ENCODE measurements at places on chromosomes 5 and 9.
A peak's percentile ranks its signal among the peaks of the same experiment; 100 is the strongest.

DNA sequence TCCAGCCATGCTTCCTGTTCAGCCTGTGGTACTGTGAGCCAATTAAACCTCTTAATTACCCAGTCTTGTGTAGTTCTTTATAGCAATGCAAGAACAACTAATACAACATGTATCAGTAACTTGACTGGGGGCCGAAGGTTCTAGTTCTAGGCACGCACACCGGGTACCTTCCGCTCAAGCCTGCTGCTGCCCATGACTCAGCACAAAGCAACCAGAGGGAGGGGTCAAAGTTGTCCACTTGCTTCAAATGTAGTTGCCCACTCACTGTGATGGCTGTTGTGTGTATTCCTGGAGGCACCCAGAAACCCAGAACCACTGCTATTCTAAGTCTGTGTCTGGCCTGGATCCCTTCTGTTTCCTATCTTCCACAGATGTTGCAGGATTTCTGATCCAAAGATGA lies 222.6 kb downstream of the FRMD3 start:
- no peak for DNase-seq

- DNase-seq = no peak
Measured at GRCh38 chr5:157785801-157786200, 42.3 kb downstream of the LSM11 start.

DNA sequence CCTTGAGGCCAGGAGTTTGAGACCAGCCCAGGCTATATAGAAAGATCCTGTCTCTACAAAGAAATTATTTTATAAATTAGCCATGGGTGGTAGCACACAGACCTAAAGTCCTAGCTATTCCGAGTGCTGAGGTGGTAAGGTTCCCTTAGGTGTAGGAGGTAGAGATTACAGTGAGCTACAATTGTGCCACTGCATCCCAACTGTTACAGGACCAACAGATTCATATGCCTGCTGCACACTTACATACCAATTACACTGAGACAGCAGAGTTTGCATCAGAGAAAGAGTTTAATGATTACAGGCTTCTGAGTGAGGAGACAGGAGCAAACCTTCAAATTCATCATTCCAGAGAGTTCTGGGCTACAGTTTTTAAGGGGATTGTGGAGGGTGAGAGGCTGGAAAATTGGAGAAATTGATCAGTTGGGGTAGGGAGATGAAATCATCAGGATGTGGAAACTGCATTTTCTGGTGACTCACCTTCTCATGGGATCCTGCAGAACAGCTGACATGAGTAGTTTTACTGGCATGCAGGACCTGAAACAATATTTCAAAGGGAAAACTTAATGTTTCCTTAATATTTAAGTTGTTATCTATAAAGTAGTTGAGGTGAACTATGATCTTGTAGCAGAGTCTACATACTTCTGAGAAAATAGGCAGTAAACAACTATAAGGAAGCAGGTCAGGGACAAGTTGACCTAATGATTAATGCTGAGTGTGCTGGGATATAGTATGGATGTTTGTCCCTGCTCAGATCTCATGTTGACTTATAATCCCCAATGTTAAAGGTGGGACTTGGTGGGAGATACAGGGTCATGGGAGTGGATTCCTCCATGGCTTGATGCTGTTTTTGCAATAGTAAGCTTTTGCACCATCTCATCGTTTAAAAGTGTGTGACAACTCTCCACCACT lies 54.7 kb downstream of the ANXA2R start:
- peak; percentile 88 for DNase-seq

DNA sequence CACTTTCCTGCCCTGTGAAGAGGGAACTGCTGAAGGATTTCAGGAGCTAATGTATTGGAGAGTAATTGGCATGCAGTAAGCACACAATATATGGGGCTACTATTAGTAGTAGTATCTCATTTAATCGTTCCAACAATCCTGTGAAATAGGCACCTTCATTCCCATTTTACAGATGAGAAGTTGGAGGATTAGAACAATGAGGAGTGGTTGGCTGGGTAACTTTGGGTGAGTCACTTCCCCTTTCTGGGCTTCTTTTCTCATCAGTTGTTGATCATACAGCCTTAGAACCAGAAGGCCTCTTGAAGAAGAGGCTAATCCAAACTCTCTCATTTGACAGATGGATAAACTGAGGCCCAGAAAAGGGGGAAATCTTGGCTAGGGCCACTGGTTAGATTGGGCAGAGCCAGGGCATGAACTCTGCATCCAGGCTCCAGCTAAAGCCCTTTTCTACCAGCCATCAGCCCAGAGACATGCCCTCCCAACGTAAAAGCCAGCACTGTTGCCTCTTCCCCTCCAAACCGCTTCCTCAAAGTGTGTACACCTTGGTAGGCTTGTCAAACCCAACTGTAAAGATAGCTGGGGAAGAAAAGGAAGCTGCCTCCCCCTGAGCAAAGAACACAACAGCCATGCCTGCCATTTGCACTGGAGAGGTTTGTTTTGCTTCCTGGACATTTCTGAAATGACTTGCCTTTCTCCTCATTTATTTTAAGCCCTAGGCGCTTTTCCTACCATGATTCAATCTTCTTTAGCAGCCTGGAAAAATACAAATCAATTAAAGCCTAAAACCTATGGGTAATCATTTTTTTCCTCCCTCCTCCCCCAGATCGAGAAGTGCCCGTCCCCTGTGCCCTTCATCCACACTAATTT lies 992 bp downstream of the SPACA9 start:
- no peak for DNase-seq

DNA sequence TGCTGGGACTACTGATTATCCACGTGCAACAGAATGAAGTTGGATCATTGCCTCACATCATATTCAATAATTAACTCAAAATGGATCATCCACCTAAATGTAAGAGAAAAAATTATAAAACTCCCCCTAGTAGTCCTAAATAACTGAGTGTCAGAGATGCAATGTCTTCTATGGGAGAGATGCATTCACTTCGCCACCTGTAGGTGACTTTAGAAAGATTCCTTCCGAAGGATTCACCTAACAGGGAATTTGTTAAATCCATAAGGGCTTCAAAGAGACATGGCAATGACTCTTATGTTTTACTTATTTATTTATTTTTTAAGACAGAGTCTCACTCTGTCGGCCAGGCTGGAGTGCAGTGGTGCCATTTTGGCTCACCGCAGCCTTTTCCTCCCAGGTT lies 526.0 kb downstream of the MTRR start:
- DNase-seq = no peak

GRCh38 chr9:115237385-115237998 lies 119.5 kb upstream of the TNC start:
- no peak for DNase-seq

DNA sequence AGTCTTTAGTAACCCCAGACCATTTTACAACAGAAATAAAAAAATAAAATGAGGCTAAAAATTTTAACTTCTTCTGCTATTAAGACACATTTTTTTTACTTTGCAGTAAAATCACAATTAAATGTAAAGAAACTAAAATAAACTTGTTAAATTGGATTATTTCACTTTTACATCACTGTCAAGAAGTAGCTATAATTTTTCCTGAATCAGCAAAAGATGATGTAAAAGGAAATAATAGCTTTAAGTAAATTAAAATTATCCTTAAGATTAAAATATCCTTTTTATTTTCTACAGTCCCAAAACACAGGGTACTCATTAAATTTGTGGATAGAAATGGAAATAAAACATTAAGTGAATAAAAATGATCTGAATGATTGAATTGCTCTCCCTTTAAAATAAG lies 44.5 kb downstream of the TMEM232 start:
- no peak for DNase-seq

DNA sequence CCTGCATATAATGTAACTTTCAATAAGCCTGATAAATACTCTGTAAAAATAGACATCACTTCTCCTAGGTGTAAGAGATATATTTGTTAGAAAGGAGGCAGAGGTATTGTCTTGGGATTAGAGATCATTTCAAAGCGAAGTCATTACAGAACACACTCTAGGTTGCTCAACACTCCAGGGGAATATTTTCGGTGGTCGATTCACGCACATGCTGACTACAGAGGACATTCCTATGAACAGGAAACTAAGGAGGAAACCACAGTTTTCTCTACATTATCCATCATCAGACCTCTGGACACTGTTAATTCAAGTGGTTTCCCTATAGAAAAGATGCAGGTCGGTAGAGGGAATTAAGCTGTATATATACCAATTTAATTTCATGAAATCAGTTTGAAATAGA lies 370.0 kb downstream of the NDUFS4 start:
- no peak for DNase-seq

GRCh38 chr9:7936163-7936562 lies 136.6 kb upstream of the DMAC1 start:
- DNase-seq = no peak

GRCh38 chr9:99140685-99141314 lies 35.9 kb downstream of the TGFBR1 start:
- DNase-seq = peak; percentile 58

DNA sequence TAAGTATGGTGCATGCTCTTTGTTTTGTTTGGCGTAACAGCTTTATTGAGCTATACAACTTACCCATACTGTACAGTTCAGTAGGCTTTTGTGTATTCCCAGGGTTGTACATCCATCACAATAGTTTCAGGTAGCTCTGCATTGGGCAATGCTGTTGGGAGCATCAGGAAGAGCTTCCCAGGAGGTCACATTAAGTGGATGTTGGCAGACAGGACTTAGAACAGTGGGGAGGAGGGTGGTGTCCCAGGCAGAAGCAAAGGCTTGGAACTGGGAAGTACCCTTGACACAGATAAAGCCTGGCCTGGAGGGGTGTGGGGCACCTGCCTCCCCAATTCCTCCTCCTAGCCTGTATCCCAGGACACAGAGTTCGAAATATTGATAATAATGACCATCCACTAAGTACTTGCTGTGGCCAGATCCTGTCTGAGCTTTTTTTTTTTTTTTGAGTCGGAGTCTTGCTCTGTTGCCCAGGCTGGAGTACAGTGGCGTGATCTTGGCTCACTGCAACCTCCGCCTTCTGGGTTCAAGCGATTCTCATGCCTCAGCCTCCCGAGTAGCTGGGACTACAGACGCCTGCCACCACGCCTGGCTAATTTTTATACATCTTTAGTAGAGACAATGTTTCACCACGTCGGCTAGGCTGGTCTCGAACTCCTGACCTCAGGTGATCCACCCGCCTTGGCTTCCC lies 1.3 kb downstream of the BBLN start:
- DNase-seq = no peak

- no peak for DNase-seq
Measured at GRCh38 chr9:14405176-14405706, 91.3 kb upstream of the NFIB start.

DNA sequence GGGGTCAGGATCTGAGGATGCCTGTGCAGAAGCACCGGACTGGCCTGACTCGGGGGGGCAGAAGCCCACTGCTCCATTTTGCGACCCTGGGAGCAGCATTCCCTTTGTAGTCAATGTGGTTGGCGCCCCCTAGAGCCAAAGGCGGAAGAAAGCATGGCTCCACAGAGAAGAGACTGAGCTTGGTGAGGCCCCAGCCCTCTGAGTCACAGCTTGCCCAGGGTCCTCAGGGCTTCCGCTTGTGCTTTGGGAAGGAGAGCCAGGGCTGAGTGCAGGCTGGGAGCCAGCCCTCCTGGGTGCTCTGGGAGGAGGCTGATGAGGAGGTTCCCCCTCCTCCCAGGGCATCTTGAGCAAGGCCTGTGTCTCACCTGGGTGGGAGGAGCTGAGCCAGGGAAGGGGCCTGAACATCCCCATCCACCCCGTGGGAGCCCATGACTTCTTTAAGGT lies 5.5 kb upstream of the AQP3 start:
- peak; percentile 98 for DNase-seq

DNA sequence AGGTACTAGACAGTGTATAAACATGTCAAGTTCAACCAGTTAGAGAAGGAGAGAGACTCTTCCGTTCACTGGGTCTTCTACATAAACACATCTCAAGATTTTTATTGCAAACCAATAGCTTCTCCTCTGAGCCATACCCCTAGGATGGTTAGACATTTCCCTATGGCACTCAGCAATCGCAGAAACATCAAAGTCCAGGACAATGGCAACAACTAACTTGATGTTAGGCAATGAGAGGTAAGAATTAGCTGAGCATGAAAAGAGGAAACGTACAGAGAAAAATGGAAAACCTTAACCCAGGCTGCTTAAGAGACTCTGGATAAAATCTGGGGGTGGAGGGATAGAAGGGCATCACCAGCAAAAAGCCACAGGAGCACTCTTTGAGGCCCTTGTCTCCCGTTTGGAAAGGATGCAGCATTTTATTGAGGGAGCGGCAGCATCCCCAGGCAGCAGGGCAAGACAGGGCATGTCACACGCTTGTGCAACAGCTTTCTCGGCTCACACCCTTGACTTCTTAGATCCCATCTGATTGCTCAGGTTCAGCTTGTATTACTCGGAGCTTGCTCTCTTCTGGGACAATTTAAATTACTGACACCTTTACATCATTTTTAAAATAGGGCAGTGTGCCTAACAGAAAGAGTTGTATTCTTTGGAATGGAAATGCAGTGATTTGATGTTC lies 8.6 kb upstream of the PSAT1 start:
- peak; percentile 96 for DNase-seq

- no peak for DNase-seq
Measured at GRCh38 chr5:74085782-74086181, 459.8 kb downstream of the ARHGEF28 start.

- peak; percentile 92 for DNase-seq
Measured at GRCh38 chr9:98192503-98193335, at the start of gene CORO2A. Gene CORO2A (minus strand): TSS chr9:98192637. CDS start chr9:98157660, 34,977 bp downstream.

DNA sequence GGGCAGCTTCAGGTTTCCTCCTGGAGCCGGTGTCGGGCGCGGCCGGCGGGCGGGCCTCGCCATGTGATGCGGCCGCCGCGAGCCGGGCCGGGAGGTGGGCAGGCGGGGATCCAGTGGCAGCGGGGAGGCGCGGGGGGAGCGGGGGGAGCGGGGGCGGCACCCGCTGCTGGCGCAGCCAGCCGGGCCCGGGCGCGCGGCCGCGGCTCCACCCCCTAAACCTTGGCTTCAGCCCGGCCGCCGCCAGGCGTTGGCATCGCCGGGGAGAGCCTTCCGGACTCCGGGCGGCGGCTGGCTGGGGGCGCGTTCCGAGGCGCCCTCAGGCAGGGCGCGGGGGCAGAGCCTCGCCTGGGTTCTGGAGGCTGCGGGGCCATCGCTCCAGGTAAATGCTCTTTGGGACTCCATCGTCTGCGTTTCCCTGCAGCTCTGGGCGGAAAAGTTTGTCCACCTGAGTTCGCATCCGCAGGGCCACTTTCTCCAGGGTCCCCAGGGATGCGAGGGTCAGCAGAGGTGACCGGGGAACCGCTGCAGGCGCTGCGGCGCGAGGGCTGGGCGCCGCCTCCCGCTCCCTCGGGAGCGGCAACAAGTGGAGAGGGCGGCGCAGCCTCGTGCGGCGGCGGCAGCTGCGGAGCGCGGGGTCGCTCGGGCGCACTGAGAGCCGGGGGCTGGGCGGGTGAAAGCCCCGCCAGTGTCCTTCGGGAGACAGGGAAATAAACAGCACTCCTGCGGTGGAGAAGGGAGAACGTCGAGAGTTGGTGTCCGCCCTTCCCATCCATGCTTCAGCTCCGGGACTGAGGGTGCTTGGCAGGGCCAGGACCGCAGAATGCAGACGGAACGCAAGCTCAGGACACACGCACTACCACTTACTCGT lies at the start of gene ARHGEF28:
TSS of gene ARHGEF28 (plus strand) at position 253 of the 868 bp plus-strand sequence. CDS start 58,656 bp downstream, outside the sequence.
- peak; percentile 86 for DNase-seq

- DNase-seq = no peak
Measured at GRCh38 chr9:79928661-79929223, 357.0 kb downstream of the TLE4 start.
